ENCODE measurements at places on chromosomes 2 and 18.

GRCh38 chr2:181762000-181762399 lies 81.7 kb upstream of the NEUROD1 start:
- no peak for DNase-seq

- no peak for DNase-seq
Observed at GRCh38 chr2:113986762-113987290, 96.9 kb downstream of the ACTR3 start.

GRCh38 chr2:230758566-230759480 lies 46.2 kb downstream of the CAB39 start:
- no peak for DNase-seq

DNA sequence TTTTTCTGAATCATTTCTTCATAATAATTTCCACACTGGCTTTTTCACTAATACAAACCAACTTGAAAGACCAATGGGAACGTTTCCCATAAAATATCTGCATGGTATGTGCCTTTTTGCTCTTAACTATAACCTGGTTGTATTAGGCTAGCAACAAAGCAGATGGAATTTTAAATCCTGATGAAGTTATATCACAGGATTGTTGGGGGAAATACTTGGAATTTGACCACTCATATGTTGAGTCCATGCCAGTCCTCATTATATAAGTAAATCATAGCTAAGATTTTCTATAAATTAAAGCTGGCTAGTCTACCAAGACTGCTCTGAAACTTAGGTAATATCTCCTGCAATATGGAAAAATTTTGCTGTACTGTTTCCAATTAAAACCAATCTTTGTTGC lies 99.5 kb downstream of the TANC1 start:
- no peak for DNase-seq

DNA sequence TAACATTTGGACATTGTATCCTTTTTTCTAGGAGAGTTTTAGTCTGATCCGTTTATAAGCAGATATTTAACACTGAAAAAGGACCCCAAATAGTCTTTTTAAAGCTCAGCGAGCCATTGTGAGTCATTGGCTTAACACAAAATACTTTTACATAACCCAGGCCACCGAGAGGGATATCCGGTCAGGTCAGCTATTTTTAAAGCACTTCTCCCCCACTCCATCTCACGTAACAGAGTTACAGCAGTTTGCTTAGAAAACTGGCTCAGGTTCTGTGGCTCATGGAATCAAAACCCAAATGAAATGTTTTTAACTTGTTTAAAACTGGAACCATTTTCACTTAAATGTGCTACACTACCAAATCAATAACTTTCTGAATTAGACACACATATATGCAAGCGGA lies 23.9 kb downstream of the COL4A3 start:
- DNase-seq = no peak

- DNase-seq = no peak
Observed at GRCh38 chr2:9344434-9344833, 78.9 kb downstream of the ITGB1BP1 start.

DNA sequence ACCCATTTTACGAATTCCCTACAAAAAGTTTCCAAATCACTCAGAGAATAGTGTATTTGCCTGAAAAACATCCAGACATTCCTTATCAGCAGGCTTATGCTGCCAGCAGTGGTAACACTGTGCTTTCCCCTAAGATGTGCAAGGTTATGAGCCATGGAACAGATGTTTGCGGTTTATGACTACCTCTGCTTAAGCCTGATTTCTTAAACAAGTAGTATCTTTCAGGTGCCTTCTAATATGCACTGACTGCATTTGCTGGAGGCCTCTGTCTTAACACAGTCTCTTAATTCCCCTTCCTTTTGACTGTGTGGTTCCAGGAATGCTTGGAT lies 54.8 kb downstream of the CDC42EP3 start:
- DNase-seq = no peak

DNA sequence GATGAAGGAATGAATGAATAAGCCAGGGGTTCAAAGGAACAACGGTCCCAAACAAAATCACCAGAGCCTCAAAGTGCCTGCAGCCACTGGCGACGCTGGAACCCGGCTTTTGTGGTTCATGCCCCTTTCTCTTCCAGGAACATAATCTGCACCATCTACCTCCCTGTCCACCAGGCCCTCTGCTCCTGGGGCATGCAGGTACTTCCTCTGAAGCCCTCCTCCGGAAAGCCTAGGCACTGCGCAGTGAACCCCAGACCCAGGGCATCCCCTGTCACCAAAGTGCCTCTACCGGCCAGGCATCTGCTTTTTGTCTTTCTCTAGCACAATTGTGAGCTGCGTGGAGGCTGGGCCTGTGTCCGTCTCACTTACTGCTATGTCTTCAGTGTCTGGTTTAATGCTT lies 98.6 kb upstream of the TMEM200C start:
- DNase-seq = no peak

DNA sequence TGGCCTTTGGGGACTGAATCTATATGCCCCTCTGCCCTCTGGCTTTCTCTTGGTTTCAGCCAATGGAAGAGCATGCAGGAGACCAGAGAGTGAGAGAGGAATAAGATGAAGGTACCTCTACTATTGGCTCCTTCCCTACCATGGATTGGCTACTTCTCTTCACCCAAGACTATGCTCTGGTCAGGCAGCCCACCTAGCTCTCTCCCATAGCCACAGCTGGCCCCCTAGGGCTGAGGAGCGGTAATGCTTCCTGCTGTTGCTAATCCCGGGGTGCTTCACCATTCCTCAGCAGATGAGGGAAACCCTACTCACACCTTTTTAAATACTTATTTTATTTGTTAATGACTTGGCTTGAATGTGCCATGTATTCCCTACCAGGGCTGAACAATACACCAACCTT lies 142.4 kb downstream of the MREG start:
- no peak for DNase-seq

GRCh38 chr18:1017227-1018058 lies 112.8 kb downstream of the ADCYAP1 start:
- no peak for DNase-seq

DNA sequence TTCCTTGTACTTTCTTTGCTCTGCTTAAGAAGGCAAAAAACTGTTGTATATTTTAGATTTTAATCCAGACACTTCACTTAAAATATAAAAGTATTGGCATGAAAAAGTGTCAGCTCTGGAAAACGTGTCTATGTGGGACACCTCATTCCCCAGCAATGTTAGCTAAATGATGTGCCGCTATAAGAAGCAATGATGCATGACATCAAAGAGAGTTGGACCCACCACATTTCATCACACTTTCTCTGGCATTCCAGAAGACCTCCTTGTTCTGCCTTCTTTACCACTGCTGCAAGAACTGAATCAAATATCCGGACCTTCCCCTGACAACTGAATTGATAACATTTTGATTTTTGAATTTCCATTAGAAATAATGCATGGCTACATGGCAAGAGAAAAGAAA lies 242.4 kb upstream of the TANK start:
- no peak for DNase-seq

- peak; percentile 16 for DNase-seq
Observed at GRCh38 chr2:165434865-165435496, 34.5 kb upstream of the CSRNP3 start.

DNA sequence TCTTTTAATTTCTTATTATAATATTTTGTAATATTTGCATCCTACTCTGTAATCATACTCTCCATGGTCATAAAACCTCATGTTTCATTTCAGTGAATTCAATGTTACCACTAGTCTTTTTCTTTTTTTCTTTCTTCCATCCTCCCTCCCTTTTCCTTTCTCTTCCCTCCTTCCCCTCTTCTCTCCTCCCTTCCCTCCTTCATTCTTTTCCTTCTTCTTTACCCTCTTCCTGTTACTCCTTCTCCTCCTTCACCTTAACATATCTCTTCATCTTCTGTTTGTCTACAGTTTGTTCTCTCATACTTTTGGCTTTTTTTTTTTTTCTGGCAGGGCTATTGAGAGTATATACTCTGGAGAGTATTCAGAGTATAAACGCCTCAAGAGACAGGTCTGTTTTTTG lies 491.6 kb upstream of the ID2 start:
- no peak for DNase-seq

DNA sequence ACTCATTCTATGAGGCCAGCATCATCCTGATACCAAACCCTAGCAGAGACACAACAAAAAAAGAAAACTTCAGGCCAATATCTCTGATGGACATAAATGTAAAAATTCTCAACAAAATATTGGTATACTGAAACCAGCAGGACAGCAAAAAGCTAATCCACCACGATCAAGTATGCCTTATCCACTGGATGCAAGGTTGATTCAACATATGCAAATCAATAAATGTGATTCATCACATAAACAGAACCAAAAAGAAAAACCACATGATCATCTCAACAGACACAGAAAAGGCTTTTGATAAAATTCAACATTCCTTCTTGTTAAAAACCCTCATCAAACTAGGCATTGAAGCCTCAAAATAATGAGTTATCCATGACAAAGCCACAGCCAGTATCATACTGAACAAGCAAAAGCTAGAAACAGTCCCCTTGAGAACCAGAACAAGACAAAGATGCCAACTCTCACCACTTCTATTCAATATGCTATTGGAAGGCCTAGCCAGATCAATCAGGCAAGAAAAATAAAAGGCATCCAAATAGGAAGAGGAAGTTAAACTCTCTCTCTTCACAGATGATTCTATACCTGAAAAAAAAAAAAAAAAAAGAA lies 45.3 kb downstream of the RTTN start:
- DNase-seq = no peak

DNA sequence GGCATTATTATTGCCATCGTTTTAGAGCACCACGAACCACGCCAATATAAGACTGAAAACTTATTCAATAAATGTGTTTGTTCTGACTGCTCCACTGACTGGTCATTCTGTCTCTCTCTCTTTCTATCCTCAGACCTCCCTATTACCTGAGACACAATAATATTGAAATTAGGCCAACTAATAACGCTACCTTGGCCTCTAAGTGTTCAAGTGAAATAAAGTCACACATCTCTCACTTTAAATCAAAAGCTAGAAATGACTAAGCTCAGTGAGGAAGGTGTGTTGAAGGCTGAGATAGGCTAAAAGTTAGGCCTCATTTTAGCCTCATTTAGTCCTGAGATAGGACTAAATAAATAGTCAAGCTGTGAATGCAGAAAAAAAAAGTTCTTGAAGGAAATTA lies 38.8 kb downstream of the G6PC2 start:
- DNase-seq = no peak

DNA sequence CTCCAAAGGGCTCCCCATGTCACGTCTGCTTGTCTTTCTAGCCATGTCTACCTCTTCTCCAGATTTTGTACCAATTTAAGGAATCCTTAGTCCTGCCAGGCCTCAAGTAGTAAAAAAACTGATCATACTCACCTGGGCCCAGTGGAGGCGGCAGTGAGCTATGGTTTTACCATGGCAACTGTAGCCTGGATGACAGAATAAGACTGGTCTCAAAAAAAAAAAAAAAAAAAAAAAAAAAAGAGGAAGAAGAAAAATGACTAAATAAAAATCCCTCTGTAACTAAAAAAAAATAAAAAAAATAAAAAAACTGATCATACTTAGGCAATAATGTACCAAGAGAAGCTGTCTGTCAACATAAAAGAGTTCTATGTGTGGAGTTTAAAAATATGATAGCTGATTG lies 221.6 kb downstream of the NR4A2 start:
- DNase-seq = no peak

GRCh38 chr2:180143633-180144337 lies 136.7 kb upstream of the CWC22 start:
- no peak for DNase-seq

GRCh38 chr18:48769006-48769636 lies 181.6 kb downstream of the SMAD7 start:
- no peak for DNase-seq

GRCh38 chr2:153214337-153214736 lies 264.2 kb downstream of the RPRM start:
- DNase-seq = no peak

DNA sequence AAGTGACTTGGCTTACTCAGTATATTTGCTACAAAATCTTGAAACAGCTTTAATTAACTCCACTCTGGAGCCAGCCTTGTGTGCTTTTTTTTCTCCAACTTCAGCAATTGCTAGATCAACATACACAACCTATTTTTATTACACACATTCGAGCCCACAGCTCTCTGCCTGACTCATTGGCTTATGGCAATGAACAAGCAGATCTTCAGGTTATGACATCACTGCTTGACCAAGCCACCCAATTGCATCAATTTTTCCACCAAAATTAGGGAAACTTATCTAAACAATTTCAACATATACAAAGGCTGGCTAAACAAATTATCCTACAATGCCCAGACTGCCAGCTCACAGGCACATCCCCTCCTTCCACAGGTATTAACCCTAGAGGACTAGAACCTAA lies 39.6 kb upstream of the PDK1 start:
- no peak for DNase-seq

DNA sequence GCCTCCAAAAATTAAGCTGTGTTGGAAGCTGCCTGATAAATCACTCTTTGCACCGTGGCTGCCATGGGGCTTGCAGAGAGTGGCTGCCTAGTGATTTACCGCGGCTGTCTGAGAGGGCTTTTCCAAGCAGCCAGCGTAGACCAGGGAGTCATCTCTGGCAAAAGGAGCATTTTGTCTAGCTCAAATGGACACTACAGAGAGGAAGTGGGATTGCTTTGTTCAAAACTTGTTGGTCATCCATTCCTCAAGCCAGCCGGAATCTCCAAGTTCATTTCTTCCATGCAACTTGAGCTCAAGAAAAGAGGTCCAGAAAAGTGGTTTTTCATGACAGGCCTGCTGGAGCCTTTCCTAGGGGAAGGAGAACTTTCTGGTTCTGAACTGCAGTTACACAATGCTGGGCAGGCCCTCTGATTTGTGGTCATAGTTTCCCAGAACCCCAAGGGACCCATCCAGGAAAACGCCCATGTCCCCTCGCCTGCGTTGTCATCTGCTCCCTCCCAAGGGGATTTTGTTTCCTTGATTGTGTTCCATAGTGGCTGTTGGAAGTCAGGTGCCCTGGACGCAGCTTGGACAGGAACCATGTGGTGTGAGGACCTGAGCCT lies 108.1 kb downstream of the TRIB2 start:
- DNase-seq = no peak

DNA sequence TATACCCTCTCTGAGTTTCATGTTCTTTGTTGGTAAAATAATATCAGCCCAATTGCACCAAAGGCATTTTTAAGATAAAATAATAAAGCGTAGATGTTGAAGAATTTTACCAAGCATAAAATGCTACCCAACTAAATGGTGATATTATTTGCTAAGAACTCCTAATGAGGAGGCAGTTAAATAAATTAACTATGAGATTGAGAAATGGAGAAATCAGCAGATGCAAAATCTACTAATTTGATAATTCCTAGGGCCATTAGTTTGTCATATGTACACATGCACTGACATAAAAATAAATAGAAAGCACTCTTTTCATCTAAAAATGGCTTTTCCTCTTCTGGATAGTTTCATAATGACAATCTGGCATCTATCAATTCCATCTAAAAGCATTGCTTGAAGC lies 681.5 kb upstream of the FAM98A start:
- no peak for DNase-seq
